ENCODE measurements at places on chromosomes 1 and 21.

DNA sequence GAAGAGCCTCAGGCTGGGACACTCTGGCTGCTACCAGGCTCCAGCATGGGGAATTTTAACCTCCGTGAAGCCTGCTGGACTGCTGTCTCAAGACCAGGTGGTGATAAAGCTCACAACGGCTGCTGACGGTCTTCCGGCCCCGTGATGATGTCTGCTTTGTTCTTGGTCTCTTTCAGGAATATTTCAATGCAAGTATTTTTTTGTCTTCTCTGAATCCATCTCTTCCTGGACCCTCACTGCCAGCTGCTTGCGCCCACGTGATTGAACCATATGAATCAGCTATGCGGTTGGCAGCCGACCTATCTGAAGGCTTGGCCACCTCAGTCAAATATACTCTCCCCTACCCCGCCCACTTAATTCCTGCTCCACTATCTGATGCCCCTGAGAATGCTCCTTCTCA, 14.6 kb upstream of the SLC6A17 start:
- no peak for DNase-seq

DNA sequence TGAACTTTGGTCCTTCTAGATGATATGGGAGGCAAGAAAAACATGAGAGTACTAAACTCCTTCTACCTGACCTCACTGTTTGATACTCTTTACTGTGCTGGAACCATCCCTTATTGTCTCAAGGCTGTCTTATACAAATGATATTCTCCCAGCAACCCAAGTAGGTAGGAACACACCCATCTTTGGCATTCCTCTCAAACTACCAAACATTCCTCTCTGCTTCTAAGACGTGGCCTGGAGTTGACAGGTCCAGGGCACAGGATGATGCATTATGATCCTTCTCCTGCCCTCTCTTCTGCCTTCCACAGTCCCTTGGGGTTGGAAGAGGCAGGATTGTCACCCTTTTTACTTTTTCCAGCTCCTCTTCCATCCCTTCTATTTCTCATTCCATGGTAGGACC, 90.5 kb downstream of the SPATA17 start:
- DNase-seq = no peak

- no peak for DNase-seq
Observed at GRCh38 chr1:215792446-215792845, 225.3 kb downstream of the KCTD3 start.

- no peak for DNase-seq
Observed at GRCh38 chr1:200369706-200370105, 40.1 kb downstream of the ZNF281 start.

- no peak for DNase-seq
Observed at GRCh38 chr1:95022644-95022926, 50.2 kb downstream of the ALG14 start.

All from HTR-8/SVneo (cell line).